Left lung (tissue), 14 donors: ENCODE measurements at places on chromosomes 6 and 20.

DNA sequence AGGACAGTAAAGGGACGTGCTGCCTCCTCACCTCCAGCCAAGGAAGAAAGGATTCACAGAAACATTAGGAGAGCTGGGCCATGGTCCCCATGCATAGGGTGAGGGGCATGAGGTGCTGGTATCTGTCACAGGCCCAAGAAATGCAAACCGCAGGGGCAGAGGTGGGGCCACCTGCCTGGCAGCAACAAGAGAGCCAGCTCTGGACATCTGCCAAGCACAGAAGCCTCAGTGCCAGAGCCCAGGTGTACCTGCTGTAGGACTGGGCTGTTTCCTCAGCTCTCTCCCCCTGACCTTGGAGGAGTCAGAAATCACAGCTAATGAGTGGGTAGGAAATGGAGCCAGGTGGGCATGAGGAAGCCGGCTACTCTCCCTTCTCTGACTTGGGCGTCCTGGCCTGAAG lies 45.3 kb downstream of the SLC2A12 start:
- peak; percentile 74 for DNase-seq

DNA sequence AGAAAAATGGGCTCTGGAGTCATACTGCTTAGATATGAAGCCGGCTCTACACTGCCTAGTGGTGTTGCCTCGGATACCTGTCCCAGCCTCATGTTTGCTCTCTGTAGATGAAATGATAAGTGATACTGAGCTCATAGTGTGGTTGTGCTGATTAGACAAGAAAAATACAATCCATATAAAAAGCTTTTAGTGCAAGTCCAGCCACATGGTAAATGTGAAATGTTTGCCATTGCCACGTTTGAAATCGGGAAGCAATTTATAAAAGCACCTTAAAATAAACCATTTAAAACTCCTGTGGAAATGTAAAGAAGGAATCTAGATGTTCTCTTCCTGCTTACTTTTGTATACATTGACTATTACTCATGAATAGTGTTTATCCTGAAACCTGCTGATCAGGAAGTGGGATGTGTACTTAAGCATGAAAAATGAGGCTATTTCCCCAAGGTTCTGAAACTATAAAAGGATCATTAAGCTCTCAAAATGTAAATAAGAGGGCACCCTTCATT lies 13.1 kb upstream of the PBOV1 start:
- no peak for DNase-seq

DNA sequence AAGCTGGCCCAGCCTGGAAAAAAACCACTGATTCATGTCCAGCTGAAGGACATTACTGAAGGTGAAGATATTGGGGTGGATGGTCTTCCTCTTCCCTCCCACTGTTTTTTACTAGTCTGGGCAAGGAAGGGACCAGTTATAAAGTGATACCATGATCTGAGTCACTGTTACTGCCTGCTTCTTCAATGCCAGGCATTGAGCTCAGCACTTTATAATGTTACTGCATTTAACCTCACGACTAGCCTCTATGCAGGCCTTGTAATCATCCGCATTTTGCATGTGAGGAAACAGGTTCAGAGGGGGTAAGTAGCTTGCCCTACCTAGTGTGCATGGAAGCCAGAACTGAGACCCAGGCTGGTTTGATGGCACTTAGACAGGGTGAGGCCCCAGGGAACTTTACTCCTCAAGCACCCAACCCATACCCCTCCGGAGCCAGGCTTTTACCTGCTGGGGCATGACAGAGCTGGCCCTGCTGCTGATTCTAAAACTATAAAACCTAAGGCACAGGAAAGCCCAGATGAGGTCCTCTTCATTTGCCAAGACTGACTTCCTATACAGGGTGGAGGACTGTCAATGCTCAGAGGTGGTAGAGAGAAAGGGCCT lies 11.0 kb upstream of the KCNK5 start:
- no peak for DNase-seq

GRCh38 chr6:87789198-87789899 lies 87.3 kb upstream of the AKIRIN2 start:
- no peak for DNase-seq

DNA sequence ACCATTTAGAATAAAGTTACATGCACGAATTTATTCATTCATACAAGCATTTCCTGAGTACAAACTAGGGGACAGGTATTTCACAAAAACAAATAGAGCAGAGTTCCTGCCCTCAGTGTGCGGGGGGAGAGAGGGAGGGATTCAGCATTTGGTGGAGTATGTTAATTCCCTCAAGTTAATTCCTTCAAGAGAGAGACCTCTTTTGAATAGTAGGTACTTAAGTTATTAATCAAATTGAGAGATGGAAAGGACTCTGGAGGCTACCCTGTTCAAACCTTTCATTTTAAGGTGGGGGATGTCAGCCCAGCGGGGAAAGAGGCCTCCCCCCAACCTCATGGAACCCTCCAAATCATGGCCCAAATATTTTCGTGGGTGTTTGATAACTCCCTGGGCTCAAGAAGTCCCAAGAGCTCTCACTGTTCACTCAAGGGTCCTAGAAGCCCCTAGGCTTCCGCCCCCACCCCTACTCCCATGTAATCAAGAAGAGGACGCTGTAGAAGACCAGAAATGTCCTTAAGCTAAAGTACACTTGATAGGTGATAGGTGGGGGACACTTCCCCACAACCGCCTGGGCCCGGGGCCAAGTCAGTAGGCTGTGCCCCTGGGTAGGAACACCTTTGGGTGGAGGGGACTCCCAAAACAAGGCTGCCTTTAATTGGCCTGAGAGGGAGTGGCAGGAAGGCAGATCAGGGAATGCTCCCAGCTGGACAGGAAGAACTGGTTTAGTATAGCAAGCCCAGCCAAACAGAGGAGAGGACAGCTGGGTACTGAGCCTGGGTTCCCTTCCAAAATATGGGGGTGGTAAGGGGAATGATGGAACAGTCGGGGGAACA lies 2.9 kb downstream of the SDC4 start:
- DNase-seq: no peak
